A549 treated with GW870086 at 1 μM for 4 hours (cell line): ENCODE measurements at places on chromosomes 13 and 19. TPM values are rescaled to one million over a fixed set of nuclear protein-coding genes. Genes with fewer than 3 reads are reported as not detected.

KLF5 gene
- 28.8 to 48.7 TPM (median 43.4 TPM) in 5 replicates for total RNA-seq

ZNF132 gene
- total RNA-seq, result 0.06 to 0.14 TPM (median 0.13 TPM) in 5 replicates

KLK3 gene
- total RNA-seq, result 0.17 TPM in 1 of 5 replicates, not detected in the others

FPR3 gene
- not detected in 5 replicates for total RNA-seq

DNASE2 gene
- 24.2 to 32.6 TPM (median 30.6 TPM) in 5 replicates for total RNA-seq

UHRF1 gene
- 39.2 to 48.7 TPM (median 43.0 TPM) in 5 replicates for total RNA-seq

ZNF682 gene
- not detected in 5 replicates for total RNA-seq

CGB2 gene
- total RNA-seq, result 0.26 to 0.34 TPM (median 0.26 TPM) in 3 of 5 replicates, not detected in the others

CACNA1A gene
- total RNA-seq, result 0.08 to 0.29 TPM (median 0.15 TPM) in 4 of 5 replicates, not detected in the other

FCAR gene
- not detected in 5 replicates for total RNA-seq

WDR18 gene
- 46.9 to 74.3 TPM (median 68.3 TPM) in 5 replicates for total RNA-seq

LAIR2 gene
- not detected in 5 replicates for total RNA-seq

KANK3 gene
- 3.7 to 6.7 TPM (median 4.6 TPM) in 5 replicates for total RNA-seq

MEGF8 gene
- total RNA-seq, result 19.0 to 25.2 TPM (median 23.3 TPM) in 5 replicates

DNAAF3 gene
- total RNA-seq, result 3.7 to 7.7 TPM (median 5.7 TPM) in 5 replicates

FSD1 gene
- total RNA-seq, result 6.3 to 9.6 TPM (median 8.5 TPM) in 5 replicates

NOTCH3 gene
- 12.5 to 20.8 TPM (median 19.1 TPM) in 5 replicates for total RNA-seq

SPRY2 gene
- total RNA-seq, result 11.5 to 16.3 TPM (median 13.9 TPM) in 5 replicates

ZNF534 gene
- not detected in 5 replicates for total RNA-seq

FARP1 gene
- total RNA-seq, result 9.0 to 14.8 TPM (median 11.5 TPM) in 5 replicates

CERS1 gene
- total RNA-seq, result 3.2 to 5.8 TPM (median 5.0 TPM) in 5 replicates

PRR12 gene
- total RNA-seq, result 28.9 to 36.4 TPM (median 34.4 TPM) in 5 replicates

CCDC106 gene
- total RNA-seq, result 13.7 to 19.1 TPM (median 18.0 TPM) in 5 replicates

PSPC1 gene
- 44.6 to 51.1 TPM (median 46.8 TPM) in 5 replicates for total RNA-seq

ZNF471 gene
- total RNA-seq, result 0.02 to 0.03 TPM (median 0.03 TPM) in 4 of 5 replicates, not detected in the other

CDX2 gene
- total RNA-seq, result 0.53 to 1.2 TPM (median 0.96 TPM) in 5 replicates

LIM2 gene
- total RNA-seq, result not detected in 5 replicates

DHDH gene
- total RNA-seq, result 1.2 to 2.7 TPM (median 1.7 TPM) in 5 replicates
